ENCODE measurements at places on chromosomes 6 and 20.

GRCh38 chr20:31257364-31257763 is at the start of gene DEFB115:
DEFB115 (plus strand) TSS chr20:31257664; CDS start chr20:31257664, 0 bp downstream.
- DNase-seq, result no peak

DNA sequence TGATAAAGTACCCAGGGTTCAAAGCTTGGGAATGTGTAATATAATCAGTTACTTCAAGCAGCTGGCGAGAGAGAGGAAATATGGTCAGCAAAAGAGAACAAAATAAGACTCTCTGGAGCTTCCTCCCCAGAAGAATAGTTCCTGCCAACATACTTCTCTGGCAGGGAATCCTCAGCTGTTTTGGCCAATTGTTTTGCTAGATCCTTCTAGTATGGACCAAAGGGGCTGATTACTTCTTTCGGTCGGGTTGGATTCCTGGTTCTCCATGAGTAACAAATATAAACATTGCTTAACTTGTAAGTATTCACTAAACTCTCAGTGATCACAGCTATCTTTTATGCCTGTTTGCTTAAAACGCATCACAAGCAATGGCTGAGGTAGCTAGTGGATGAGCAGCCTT is 31.4 kb upstream of the FBXO9 start:
- DNase-seq, result no peak

DNA sequence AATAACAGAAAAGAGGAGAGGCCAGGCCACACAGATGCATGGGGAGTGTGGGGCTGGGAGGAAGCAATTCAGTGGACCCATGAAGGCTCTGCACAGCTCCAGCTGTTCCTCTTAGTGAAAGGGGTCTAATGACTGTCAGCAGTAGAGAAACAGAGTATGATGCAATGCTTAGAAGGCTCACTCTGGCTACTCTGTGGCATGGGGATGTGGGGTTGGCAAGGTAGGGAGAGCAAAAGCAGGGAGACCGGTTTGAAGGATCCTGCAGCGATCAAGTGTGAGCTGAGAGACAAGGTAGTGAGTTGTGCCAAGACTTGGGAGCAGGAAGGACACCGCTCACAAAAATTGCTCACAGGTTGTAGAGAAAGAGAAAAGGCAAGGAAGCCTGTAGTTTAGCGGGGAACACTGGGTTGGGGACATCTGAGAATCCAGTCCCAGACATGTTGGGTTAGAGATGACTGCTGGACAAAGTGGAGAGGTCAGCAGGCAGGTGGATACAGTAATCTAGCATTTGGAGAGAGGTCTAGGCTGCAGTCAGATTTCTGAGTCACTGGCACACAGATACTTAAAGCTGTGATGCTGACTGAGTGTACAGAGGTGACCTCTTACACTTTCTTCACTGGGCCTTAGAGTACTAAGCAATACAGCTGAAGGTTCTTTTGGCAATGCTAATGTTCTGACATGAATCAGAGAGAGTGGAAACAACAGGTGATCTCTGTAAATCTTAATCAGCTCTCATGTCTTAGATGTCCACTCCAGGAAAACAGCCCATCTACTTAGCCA is 27.1 kb downstream of the NAPB start:
- DNase-seq, result no peak

DNA sequence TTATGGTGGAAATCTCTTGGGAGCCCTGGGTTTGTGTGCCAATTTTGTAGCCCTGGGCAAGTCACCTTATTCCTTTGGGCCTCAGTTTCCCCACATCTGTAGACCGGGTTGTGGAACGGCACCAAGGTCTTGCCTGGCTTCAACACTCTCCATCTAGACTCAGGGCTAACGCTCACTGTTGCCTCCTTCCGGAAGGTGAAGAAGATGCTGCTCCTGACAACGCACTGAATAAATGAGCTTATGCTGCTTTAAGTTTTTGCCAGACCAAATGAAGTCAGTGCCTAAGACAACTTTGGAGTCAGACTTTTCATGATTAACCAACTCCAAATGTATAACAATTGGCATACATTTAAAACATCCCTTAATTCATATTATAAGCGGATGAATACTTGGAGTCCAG is 53.1 kb downstream of the PSMG4 start:
- no peak for DNase-seq

DNA sequence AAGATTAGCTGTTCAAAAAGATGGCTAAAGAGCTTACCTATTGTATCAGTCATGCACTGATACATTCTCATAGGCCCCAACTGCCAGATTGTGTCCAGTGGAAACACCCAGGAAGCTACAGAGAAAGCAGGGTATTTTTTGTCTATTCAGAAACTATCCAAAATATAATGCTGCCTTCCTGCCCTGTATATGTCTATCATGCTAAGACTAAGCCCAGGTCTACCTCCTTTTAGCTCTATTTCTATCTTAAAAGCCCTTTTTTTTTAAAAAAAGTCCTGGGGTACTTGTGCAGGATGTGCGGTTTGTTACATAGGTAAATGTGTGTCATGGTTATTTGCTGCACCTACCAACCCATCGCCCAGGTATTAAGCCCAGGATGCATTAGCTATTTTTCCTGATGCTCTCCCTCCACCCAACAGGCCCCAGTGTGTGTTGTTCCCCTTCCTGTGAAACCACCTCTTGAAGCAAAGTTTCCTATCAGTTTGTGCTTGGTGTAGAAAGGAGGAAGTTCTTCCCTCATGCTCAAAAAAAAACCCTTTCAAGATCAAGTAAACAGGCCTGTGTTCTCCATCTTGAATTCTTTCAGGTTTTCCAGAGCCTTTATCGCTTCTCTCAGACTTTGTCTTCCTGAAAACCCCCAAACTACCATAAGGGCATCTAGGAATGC is 514 bp downstream of the DEFB129 start:
- no peak for DNase-seq

- no peak for DNase-seq
Measured at GRCh38 chr6:107793191-107793590, 30.9 kb downstream of the SCML4 start.

DNA sequence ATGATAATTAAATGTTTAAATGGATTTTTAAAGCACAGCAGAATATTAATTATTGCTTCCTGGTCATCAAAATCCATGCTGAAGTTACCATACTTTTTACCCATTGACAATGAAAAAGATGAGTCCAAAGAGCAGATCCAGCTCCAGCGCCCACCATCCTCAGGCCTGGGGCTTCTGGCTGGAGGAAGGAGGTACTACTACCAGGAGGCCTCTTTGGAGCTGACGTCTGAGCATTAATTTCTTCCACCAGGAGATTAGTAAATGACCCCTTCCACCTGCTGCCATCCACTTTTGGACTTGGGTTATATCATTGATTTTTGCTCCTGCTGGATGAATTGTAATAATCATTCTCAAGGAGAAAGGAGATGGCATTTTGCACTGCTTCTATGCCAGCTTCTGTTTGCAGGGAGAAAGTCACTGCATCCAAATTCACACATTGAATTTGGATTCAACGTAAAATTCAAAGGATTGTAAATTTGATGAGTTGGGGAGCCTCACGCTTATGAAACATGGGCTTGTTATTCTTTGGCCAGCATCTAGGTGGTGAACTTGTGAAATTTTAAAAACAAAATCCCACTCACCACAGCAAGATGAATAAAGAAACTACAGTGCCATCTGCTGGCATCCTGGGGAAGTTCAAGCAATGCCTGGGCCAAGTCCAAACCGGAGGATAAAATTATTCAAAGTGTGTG is 121.8 kb downstream of the SASH1 start:
- DNase-seq, result peak; percentile 39

DNA sequence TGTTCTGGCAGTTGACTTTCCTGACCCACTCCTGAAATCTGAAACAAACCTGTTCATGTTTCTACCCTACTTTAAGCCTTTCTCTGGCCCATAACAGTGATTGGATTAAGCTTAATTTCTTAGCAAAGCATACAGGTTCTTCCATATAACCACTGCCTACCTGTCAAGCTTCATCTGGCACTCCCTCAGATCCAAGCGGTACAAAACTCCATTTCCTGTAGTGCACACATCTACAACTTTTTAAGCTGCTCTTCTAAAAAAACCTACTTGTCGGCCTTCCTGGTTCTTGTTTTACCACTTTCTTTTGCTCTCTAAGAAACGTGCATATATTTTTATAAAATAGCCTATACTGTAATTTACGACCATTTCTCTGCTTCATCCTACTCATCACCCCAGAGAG is 916 bp upstream of the PPP1R11 start:
- DNase-seq, result no peak

GRCh38 chr6:41896281-41896680 is 1.1 kb upstream of the USP49 start:
- DNase-seq, result no peak

DNA sequence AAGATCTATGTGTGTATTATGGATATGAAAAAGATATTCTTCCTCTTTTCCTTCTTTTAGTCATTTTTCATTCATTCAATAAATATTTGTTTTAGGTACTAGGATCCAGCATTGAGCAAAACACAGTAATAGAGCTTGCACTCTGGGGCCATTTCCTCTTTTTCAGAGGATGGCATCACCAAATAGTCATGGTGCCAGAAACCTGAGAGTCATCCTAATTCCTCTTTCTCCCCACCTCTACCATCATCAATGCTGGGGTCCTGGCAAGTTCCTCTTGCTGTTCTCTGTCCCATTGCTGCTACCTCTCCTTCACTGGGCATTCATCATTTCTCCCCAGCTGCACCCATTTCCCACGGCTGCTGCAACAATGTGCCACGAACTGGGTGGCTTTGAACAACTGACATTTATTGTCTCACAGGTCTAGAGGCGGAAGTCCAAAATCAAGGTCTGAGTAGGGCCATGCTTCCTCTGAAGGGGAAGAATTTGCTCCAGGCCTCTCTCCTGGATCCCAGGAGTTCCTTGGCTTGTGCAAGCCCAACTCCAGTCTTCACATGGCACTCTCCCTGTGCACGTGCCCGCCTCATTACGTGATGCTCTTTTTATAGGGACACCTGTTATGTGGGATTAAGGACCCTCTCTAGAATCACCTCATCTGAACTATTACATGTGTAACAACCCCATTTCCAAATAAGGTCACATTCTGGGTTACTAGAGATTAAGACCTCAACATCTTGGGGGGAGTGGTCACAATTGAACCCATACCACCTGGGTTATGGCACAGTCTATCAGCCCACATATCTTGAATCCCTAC is 9.5 kb upstream of the IGF2R start:
- no peak for DNase-seq

- DNase-seq, result peak; percentile 5
Measured at GRCh38 chr6:107490566-107491137, 735 bp downstream of the SOBP start.

DNA sequence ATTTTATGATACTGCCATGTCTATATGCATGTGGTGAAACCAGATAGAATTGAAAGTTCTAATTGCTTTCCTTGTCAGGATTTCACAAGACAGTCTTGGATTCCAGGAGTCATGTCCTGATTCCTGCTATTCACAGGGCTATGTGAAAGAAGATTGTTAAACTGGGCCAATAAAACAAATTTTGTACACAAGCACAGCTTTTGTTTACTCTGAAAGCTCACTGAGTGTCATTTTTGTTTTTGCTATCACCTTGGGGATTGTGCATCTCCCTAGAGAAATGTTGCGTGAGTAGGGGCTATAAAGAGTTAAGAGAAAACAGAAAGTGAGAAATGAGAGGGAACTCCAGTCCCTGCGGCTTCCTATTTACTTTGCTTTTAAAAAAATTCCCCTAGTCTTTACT is 627.5 kb downstream of the PKHD1 start:
- no peak for DNase-seq

DNA sequence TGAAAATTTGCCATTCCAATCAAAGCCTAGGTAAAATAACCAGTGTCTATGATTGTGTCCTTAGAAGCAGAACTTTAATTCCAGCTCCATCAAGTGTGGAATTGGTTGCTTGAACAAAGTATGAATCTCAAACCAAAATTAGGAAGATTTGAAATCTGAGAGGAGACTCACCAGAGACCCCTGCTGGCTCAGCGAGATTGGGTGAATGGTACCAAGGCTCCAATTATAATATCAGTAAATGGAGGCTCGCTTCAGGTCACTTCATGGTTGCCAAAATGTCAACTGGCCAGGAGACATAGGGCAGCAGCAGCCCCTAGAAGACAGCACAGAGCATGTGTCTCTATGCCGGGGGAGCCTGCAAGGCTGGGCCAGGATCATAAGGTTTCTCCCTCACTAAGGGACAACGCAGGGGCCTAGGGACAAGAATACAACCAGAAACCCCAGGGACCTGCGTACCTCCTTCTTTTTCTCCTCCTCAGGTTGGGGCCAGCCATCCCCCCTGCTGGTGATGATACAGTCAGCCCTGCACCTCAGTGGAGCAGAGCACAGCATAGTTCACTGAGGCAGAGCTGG is 14.0 kb downstream of the RBL1 start:
- DNase-seq, result no peak

DNA sequence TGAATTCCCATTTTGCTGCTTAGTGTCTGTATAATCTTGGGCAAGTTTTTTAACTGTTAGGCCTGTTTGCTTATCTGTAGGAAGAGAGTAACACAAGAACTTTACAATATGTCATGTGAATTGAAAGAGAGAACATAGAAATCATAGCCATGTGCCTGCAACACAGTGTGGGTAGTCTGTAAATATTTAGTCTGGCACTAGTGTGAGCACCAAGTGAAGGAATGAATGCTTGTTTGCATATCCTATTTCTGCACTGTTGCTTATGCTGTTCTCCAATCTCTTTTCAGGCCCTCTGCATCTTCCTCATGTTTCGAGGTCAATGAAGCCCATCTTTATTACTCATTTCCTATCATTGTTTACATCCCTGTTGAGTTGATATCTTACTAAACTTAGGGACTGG is 49.2 kb downstream of the CBFA2T2 start:
- no peak for DNase-seq

GRCh38 chr6:15436451-15436850 is 190.6 kb downstream of the JARID2 start:
- no peak for DNase-seq

- no peak for DNase-seq
Measured at GRCh38 chr6:118523216-118523615, 24.9 kb upstream of the PLN start.

Data from NCI-H1092 (cell line).